ENCODE measurements at places on chromosomes 11 and 22.

DNA sequence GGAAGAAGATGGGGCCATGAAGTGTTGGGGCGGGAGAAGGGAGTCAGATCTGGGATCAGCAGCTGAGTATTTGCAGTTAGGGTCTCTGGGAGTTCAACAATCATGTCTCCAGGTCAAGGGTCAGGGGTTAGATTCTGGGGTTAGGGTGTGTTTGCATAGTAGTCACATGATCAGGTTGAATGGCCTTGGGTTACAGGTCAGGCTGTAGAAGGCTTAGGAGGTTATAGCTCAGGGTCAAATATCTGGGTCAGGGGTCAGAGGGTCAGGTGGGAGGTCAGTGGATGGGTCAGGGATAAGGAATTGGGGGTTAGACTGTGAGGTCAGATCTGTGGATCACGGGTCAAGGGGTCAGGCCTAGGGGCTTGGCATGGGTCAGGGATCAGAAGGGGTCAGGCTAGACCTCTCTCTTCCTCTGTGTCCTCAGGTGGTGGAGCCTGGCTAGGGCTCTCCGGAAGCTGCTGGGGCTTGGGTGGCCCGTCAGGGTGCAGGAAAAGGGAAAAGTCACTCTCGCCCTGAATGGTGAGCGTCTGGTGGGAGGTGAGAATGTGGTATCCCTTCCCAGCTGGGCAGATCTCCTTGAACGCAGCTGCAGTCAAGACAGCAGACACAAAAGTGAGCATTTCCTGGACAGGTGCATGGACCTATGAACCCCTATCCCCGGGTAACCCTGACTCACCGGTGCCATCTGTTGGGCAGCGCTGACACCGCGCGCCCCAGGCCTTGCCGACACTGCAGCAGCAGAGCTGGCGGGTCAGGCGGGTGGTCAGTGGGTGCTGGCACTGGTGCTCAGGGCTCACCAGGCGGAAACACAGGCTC, 6.4 kb downstream of the LTBP3 start:
- DNase-seq, result peak; percentile 75

DNA sequence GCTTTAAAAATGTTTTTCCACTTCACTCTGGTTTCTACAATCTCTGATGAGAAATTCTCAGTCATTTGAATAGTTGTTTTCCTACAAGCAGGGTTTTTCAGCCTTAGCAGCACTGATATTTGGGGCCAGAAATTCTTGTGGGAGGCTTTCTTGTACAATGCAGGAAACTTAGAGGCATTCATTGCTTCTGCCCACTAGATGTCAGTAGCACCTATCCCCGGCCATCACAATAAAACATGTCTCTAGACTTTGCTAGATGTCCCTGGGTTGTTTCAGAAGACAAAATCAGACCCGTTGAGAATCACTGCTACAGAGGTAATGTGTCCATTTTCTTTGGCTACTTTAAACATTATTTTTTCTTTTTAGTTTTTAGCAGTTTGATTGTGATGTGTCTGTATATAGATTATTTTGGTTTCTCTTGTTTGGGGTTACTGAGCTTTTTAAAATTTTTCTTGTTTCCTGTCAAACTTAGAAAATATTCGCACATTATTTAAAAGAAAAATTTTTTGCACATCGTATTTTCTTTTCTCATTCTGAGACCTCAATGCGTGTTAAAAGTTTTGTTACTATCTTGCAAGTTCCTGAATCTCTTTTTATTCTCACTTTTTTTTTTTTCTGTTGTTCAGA, 60.8 kb upstream of the CCDC179 start:
- DNase-seq, result peak; percentile 12

- no peak for DNase-seq
These were observed 17.4 kb downstream of the LIMK2 start for GRCh38 chr22:31229402-31230079.

DNA sequence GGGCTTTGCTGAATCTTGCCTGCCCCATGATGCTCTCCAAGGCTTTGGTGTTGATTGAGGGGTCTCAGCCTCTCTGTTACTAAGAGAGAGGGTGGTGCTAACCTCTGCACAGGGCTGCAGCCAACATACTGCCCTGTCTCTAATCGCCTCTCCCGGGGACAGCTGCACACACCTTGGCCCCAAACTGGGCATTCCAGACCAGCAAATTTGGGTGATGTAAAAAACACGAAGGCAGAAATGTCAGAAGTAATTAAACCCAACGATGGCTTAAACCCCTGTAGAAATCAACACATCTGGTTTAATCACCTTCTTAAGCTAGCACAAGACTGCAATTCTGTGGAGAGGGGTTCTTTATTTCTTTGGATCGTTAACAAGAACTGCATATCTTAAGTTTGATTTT, 116.5 kb downstream of the FEZ1 start:
- DNase-seq, result no peak

DNA sequence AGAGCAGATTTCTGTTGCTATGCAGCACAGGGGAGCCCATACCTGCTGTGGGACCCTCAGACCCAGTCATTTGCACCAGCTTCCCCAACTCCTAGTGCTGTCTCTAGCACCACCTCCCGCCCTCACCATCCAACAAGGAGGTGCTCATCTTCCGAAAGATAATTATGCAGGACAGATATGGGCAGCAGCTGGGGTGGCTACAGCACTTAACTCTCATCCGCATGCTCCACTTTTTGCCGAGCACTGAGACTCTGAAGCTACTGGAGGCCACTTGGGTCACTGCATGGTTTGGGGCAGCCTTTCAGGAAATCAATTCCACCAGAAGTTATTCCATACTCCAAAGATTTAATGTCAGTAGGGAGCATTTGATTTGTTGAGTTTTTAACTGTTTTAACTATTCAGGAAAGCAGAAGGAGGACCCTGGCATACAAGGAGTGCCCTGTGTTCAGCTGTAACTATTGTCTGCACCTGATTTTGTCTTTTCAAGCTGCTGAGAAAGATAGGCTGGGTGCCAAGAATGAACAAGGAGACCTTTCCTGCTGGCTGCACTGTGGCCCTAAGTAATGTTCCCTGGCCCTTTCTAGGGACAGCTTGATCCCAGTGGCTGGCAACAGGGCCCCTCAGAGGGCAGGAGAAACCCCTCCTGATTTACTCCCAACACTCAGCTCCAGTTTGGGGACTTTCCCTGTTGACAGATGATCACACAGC, 67.3 kb upstream of the CSNK2A3 start:
- no peak for DNase-seq

- DNase-seq, result no peak
These were observed 21.6 kb upstream of the BID start for GRCh38 chr22:17795661-17796548.

DNA sequence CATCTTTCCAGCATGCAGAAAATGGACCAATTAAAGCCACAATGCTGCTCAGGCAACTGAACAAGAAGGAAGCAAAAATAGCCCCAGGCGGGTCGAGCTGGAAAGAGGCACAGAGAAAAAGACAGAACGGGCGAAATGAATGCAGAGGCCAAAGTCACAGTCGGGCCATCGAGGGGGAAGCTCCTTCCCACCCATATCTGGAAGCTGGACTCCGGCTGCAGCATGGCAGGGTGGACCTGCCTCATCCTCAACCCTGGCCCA, 58.6 kb upstream of the PRDM11 start:
- DNase-seq, result no peak

DNA sequence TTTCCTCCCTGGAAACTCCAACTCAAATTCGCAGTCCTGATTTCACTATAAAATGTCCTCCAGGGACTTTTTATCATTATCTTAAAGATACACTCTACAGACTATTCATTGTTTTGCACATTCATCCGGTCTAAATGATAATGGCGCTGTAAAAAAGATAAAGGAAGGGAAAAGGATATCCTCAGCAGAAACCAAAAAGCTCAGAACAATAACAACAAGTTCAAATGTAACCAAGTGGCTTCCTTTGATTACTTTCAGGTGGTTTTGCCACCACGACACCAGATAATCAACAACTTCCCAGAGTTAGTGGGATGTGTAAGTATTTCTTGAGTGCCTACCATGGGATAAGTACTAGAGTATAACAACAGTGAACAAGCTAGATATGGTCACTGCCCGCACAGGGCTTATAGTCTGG, 26.3 kb downstream of the PRCP start:
- DNase-seq, result peak; percentile 13

GRCh38 chr11:108501396-108501795, 3.2 kb upstream of the POGLUT3 start:
- no peak for DNase-seq

DNA sequence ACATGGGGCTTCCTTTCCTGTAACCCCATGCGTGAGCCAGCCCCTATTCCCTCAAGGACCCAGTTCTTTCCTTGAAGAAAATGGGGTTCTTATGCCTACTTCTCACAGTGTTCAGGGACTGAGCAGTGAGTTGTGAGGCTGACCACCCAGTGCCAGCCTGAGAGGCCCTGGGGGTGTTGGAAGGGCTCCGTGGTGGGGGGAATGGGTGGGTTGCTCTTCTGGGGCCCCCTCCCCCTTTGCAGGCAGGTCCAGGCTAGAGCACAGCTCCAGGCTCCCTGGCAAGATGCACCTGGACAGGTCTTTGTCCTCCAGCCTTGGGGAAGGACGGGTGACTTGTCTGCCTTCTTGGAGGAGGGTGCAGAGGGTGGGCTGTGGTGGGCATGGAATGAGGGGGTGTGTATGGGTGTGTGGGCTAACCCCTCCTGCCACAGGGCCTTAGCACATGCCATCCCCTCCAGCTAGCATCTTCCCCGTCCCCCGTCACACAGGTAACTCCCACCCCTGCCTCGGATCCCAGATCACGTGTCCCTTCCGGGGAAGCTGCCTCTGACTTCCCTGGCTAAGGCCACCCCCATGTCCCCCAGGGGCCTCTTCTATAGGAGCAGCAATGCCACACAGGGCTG, 64.6 kb downstream of the MYEOV start:
- DNase-seq, result no peak

DNA sequence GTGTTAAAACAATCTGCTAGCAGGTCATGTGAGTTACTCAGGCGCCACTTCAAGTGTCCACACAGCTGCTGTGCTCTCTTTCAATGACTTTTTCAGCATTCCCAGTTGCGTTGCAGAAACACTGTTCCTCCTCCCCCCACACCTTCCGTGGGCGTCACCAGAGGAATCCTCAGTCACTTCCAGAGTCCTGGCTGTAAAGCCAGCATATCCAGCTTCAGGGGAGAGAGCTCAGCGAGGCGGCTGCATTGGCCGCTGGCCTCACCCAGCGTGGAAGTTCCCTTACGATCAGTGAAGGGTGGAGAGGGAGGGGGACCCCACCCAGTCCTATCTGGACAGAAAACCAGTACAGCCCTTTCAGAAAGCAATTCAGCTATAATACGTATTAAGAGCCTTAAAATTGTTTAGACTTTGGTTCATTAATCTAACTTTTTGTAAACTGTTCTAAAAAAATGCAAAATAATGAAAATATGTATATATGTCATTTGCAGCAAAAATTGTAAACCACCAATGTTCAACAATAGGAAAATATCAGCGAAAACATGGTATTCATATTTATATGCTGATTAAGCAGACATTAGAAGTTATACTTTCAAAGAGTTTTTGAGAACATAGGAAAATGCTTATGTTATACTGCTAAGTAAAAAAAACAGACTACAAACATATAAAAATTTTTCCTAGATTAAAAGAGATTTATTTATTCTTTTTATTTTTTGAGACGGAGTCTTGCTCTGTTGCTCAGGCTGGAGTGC, 2.8 kb upstream of the ANO9 start:
- DNase-seq, result no peak

DNA sequence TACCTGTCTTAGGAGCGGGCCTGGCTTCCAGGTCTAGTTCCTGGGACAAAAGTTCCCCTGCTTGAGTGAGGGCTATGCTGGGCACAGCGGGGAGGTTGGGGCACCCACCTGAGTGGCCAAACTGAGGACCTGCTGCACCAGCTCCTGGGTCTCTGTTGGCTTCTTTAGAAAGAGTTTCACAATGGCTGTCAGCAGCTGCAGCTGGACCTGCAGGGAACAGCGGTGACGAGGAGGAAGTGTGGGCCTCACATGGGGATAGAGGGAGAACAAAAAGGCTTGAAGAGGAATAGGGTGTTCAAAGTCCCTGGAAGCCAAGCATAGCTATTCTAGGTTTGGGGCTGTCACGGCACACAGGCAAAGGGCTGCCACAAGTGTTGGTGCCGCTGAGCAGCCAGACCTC, 26.7 kb upstream of the RASL10A start:
- DNase-seq, result no peak

- DNase-seq, result no peak
These were observed 86.8 kb downstream of the BMAL1 start for GRCh38 chr11:13364388-13364787.

- peak; percentile 85 for DNase-seq
These were observed at the start of gene UNC93B1 for GRCh38 chr11:68003846-68004550. UNC93B1 (minus strand) TSS chr11:68004097; CDS start chr11:68004043, 54 bp downstream.

GRCh38 chr11:1758611-1759150, 5.0 kb downstream of the CTSD start:
- no peak for DNase-seq

DNA sequence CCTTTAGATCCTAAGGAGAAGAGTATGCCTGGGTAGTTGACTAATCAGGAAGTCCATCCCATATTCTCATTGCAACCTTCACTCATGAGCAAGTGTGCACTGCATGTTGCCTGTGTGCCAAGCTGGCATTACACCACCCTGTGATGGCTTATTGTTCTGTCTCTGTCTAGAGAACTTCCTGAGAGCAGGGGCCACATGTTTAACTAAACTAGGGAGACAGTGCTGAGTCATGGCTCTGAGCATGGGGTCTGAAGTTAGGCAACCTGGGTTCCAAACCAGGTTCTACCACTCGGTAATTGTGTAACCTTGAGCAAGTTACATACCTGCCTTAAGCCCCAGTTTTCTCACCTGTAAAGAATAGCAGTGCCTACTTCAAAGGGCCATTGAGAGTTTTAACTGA, 39.6 kb downstream of the CSNK2A3 start:
- no peak for DNase-seq

- peak; percentile 12 for DNase-seq
These were observed 3.2 kb upstream of the WNT11 start for GRCh38 chr11:76209375-76209972.

GRCh38 chr11:93775289-93775688, 8.8 kb upstream of the MED17 start:
- peak; percentile 3 for DNase-seq

GRCh38 chr11:28877340-28877739, 769.2 kb downstream of the METTL15 start:
- DNase-seq, result no peak

- DNase-seq, result no peak
These were observed 25.1 kb upstream of the CAVIN3 start for GRCh38 chr11:6345366-6345765.

GRCh38 chr22:36756031-36756430, 19.9 kb downstream of the IFT27 start:
- DNase-seq, result no peak

- DNase-seq, result no peak
These were observed 145.0 kb upstream of the THY1 start for GRCh38 chr11:119567688-119568582.

Measured in CD4-positive, alpha-beta T cell treated with Interleukin-17A for 1 hour (primary cell).